Calu3 (cell line): ENCODE measurements at places on chromosomes 11 and 22. TPM values are rescaled to one million over a fixed set of nuclear protein-coding genes. Genes with fewer than 3 reads are reported as not detected.

The ELMOD1 gene
- 0.35 TPM in 1 of 2 replicates, not detected in the other for total RNA-seq

The APOBEC3B gene
- 43.2 and 43.3 TPM in 2 replicates for total RNA-seq

The ASPHD2 gene
- 0.40 and 0.71 TPM in 2 replicates for total RNA-seq

The ENTHD1 gene
- total RNA-seq, result not detected in 2 replicates

GRCh38 chr11:16977136-16977993 lies 36.8 kb downstream of the PLEKHA7 start:
- DNase-seq, result peak; percentile 56
- H3K4me1 ChIP-seq, result peaks cover 81% of the 10 kb centered on the region
- peaks cover 46% of the 10 kb centered on the region for H3K36me3 ChIP-seq
- H3K4me3 ChIP-seq, result peak overlapping the region; percentile 13

- no peaks in the 10 kb centered on the region for H3K4me1 ChIP-seq
- no peaks in the 10 kb centered on the region for H3K27me3 ChIP-seq
Measured at GRCh38 chr22:38126928-38127668, 16.6 kb upstream of the BAIAP2L2 start.
